Amniotic stem cell (primary cell): ENCODE measurements at places on chromosomes 1 and 21.

DNA sequence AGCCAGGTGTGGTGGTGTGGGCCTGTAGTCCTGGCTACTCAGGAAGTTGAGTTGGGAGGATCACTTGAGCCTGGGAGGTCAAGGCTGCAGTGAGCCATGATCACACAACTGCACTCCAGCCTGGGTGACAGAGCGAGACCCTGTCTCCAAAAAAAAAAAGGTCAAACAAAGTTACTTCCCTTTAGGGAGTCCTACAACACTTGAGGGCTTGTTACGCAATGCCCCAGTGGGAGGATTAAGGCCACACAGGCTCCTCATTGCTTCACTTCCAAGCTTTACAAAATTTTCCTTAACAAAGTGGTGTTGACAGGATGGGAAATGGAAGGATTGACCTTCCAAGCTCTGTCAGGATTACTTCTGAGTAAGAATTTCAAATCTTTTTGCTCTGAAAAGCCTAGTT is 6.2 kb upstream of the EXTL1 start:
- no peak for DNase-seq

DNA sequence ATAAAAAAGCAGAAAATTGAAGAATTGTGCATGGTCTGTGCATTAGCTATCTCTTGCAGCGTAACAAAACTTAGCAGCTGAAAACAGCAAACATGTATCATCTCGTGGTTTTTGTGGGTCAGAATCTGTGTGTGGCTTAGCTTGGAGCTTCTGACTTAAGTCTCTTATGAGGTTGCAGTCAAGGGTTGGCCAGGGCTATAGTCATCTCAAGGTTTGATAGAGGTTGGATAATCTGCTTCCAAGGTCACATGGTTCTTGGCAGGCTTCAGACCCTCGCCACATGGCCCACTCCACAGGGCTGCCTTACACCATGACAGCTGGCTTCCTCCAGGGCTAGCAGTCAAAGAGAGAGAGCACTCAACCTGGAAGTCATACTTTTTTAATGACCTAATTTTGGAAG is 35.9 kb downstream of the CNST start:
- no peak for DNase-seq

DNA sequence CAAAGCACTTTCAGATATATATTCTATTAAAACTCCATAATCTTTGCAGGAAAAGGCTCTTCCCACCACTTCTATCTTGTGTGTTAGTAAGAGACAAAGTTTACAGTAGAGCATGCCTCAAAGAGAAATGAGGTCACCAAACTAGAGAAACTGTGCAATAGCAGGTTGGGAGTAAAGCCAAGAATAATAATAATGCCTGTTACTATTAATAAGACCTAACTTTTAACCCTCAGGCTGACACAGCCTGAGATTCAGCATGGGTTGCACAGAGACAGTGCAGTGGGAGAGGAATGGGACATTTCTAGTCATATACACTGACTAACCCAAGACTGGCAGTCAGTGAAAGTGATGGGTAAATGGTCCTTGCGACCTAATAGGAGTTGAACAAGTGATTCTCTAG is 320.2 kb upstream of the NFIA start:
- DNase-seq = peak; percentile 17

GRCh38 chr1:183003203-183003602 is 20.0 kb upstream of the LAMC1 start:
- DNase-seq = no peak

- DNase-seq = peak; percentile 10
Measured at GRCh38 chr1:94416901-94417727, 1.1 kb upstream of the ABCD3 start.

DNA sequence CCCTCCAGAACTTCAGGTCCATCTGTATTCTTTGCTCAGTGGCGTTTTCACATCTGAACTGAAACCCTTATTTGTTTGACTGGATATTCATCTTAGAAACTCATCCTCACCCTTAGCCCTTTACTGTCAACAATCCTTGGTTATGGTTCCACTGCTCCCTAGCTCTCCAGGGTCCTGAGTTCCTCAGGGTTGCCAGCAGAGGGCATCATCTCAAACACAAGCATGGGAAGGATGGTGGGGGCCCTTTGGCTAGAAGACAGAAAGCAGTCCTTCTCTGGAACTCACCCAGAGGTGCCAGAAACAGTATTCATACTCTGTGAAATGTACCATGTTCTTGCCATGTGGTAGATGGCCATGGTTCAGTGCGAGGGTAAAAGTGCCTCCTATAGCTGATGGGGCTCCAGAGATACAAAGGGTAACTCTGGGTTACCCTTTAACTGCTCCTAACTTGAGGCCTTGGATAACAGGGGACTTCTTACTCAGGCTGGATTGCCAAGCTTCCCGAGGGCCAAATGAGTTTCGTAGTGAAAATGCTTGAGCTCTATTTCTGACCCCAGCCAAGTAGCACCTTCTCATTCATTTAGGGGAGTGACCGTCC is 11.3 kb downstream of the NCSTN start:
- no peak for DNase-seq

GRCh38 chr1:243850202-243850451 is at the start of gene AKT3:
Gene AKT3, minus strand, starts transcription at chr1:243850243. Its CDS starts 7,073 bp downstream, at chr1:243843170.
- DNase-seq = peak; percentile 84

- no peak for DNase-seq
Measured at GRCh38 chr1:109225711-109226445, 12.2 kb downstream of the SARS1 start.

DNA sequence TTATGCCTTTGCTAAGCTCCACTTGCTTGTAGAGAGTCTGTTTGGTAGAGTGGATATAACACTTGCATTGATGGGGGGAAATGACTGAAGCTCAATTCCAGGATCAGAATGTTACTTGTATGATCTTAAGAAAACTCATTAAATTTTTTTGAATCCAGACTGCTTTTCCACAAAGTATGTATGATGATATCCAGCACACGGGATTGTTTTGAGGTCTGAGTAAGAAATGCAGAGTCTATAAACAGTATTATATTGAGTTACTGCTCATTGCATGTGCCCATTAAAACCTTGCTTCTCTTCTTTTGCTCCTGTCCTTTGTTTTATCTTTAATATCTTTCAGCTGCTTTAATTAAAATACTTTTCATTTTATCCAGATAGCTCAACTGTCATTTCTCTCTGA is 570.4 kb upstream of the ZRANB2 start:
- DNase-seq = no peak

GRCh38 chr1:152520561-152521090 is 6.3 kb downstream of the CRCT1 start:
- DNase-seq = no peak

- no peak for DNase-seq
Measured at GRCh38 chr1:94011709-94012595, 102.7 kb upstream of the GCLM start.

DNA sequence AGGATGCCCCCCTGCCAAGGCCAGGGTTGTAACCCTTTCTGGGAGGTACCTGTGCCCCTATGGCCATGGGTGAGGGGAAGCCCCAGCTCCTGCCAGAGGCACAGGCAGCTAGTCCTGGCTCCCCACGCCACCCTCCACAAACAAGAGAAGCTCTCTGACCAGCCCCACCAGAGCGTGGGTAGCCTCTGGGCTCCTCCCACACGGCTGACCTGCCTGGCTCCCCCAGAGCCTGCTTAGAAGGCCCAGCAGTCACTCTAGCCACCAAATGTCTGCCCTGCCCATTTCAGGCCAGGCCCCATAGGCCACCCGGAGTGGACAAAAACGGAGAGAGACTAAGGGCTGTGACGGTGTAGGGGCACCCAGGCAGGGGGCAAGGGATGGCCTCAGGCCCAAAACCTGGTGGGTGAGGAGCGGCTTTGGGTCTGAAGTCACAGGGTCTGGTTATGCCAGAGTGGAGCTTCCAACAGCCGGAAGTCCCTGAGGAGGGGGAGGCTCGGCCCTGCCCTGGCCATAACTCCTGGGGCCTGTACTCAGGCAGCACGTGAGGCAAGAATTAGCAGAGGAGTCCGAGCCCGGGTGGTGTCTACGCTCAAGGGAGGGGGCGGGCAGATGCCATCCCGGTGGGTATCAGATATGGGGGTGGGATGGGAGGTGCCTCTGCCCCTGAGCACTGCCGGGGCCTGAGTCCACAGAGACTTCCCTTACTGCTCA is 155.4 kb downstream of the CASZ1 start:
- no peak for DNase-seq

- peak; percentile 28 for DNase-seq
Measured at GRCh38 chr1:156385534-156386031, 16.6 kb downstream of the RHBG start.

- peak; percentile 93 for DNase-seq
Measured at GRCh38 chr1:27830621-27831440, at the start of gene PPP1R8. Gene PPP1R8, plus strand, starts transcription at chr1:27830782. Its CDS starts 54 bp downstream, at chr1:27830836.

DNA sequence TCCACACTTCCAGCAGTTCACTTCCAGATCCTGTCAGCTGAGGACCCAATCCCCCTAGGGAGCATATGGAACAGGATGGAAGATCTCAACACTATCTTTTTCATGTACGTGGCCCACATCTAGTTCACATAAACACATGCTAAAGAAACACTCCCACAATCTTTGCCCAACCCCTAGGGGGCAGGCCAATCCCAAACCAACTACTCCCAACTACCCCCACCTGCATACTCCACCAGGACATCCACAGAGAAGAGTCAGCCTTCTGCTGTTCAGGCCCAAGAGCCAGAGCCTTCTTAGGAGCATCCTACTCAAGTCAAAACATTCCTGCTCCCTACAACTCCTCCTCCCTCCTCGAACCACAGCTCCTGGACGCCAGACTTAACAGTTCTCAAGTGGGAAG is 5.6 kb upstream of the SLC5A9 start:
- no peak for DNase-seq

- DNase-seq = no peak
Measured at GRCh38 chr1:225182716-225183115, 245.1 kb downstream of the LBR start.

DNA sequence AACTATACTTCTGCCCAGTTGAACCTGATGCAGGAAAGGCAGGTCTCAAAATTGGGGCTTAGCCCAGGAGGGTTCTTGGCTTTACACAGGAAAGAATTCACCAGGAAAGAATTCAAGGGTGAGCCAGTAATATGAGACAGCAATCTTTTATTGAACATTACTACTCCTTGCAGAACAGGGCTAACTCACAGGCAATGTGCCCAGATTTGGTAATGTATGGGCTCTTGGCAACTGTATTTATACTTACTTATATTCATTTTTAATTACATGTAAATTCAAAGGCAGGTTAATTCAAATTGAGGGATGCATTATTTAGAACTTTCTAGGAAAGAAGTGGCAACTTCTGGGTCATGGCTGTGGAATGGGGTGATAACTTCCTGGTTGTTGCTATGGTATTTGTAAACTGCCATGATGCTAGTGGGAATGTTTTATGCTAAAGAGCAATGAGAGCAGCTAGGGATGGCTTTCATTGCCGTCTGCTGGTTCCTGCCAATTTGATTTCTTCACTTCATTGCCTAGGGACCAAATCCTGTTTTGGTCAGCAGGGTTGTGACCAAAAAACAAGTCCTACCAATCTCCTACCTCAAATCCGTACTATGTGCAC is 107.5 kb downstream of the CHRM3 start:
- no peak for DNase-seq

GRCh38 chr1:9225411-9225785 is 9.2 kb upstream of the H6PD start:
- DNase-seq = no peak

- DNase-seq = no peak
Measured at GRCh38 chr1:112778137-112778536, 63.0 kb upstream of the PPM1J start.

- DNase-seq = no peak
Measured at GRCh38 chr1:30760596-30761324, 3.2 kb upstream of the LAPTM5 start.

DNA sequence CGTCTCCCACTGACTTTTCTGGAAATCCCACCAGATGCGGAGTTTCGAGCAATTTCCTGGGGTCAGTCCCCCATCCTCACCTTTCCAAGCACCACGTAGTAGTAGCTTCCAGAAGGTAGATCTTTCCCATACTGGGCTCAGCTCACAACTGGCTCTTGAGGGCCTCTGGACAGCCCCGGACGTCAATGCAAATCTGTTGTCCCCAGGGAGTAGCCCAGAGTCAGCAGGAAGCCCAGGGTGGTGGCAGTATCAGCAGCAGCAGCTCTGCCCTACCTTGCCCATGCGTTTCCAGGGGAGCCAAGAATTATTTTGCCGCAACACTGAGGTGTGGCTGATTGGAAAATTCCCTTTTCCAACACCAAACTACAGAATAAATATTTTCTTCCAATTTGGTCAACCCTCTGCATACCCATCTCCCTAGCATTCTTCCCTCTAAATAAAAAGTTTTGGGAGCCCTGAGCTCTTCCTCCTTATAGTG is 70.3 kb downstream of the CD46 start:
- DNase-seq = no peak

DNA sequence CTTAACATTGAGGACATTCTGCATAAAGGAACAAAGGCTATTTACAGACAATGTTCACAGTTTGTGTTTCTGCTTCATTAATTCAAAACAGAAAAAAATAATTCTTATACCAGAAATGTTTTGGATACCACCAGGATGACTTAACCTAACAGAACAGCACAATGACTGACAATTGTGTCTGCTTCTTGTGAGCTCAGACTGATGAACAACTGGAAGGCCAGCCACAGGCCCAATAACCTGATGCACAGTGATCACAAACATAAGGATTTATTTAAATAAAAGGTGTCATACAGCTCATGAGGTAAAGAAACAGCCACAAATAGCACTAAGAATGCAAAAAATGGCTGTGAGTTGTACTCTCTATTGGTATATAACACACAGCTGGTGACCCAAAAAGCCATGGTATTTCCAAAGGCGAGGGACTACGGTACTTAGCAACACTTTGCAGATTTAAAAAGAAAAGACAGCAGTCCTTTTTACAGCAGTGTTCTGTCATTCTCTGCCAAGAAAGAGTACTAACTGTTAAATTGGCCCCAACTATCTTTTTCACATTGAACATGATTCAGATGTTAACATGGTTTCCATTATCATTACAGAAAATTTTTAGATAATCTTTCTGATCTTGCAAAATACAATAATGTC is 32.1 kb upstream of the DDAH1 start:
- no peak for DNase-seq

DNA sequence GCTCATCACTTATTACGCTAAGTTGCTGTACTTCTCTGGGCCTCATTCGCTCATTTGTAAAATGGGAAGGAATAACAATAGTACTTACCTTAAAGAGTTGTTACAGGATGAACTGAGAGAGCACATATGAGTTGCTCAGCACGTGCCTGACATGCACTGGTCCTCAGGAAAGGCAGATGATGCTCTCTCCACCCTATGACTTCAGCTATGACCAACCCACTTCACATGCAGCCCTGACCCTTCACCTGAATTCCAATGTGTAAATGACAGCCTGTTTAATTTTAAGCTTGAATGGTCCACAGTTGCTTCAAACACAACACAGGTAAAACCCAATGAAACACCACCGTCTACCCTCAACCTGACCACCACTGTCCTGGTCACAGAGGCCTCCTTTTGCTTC is 32.9 kb downstream of the GADD45A start:
- DNase-seq = no peak

DNA sequence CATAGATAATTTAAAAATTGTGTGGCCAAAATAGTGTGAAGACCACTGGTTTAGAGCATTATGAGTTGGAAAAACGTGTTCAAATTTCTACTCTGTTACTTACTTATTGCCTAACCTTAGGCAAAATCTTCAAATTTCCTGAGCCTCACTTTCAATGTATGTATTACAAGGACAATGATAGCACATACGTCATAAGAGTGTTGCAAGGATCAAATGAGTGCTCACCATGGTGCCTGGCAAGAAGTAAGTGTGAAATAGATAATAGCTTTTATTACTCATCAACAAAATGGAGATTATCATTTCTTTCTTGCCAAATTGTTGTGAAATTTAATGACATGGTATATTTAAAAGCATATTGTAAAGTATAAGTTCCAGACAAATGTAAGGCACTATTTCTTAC is 57.2 kb downstream of the FH start:
- no peak for DNase-seq
